ENCODE measurements at places on chromosomes 12 and 14.

GRCh38 chr12:104683831-104684503, 227.2 kb downstream of the CHST11 start:
- no peak for DNase-seq

- DNase-seq: no peak
Measured at GRCh38 chr14:72793156-72793939, 100.6 kb downstream of the DPF3 start.

GRCh38 chr14:63952053-63952932, 99.5 kb downstream of the SYNE2 start:
- no peak for DNase-seq

DNA sequence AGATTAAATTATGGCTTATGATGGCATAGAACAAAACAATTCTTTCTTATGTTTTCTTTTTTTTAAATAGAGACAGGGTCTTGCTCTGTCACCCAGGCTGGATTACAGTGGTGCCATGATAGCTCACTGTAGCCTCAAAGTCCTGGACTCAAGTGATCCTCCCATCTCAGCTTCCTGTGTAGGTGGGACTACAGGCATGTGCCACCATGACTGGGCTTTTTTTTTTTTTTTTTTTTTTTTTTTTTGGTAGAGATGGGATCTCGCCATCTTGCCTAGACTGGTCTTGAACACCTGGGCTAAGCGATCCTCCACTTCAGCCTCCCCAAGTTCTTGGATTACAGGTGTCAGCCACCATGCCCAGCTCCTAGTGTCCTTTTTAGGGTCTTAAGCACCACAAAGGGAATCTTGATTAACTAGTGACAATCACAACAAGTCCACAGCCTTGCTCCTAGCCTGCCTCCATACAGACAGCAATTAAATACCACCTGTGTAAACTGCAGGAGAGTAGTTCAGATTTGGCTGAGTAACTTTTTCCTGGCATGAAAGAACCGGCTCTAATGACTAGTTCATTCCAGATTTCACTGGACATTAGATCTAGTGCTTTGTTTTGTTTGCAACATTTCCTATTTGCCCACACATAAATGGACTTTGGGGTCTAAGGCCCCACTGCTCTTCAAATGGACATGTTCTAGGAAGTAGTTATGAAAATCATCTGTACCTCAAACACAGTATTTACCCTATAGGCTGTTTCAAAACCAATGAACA, 61.6 kb downstream of the SH2B3 start:
- no peak for DNase-seq

DNA sequence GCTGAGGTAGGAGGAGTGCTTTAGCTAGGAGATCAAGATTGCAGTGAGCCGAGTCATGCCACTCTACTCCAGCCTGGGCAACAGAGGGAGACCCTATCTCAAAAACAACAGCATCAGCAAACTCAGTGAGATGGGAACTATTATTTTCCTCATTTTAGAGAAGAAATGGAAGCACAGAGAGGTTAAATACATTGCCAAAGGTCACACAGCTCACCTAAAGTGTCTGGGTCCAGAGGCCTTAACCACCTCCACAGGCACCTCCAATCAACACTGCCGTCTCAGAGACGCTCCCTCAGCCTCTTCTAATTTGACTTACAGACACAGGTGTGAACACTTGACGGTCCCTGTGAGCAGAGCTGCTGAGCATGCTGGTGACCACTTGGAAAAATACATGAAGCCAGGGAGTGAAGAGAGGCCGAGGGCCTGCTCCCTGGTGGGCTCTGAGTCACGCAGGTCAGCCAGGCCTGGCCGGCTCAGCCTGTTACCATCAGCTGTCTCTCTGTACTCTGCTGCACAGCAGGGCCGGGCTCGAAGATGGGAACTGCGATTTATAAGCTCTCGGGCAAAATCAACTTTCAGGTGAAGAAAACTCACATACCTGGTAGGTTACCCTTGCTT, 77.5 kb upstream of the RASSF3 start:
- no peak for DNase-seq

- no peak for DNase-seq
Measured at GRCh38 chr12:659090-659683, 4.1 kb downstream of the NINJ2 start.

GRCh38 chr12:50166799-50167048, 445 bp downstream of the CERS5 start:
- DNase-seq: no peak

- DNase-seq: no peak
Measured at GRCh38 chr14:44895716-44896115, 66.0 kb downstream of the KLHL28 start.

GRCh38 chr14:83170165-83170564, 1636.5 kb upstream of the SEL1L start:
- no peak for DNase-seq

DNA sequence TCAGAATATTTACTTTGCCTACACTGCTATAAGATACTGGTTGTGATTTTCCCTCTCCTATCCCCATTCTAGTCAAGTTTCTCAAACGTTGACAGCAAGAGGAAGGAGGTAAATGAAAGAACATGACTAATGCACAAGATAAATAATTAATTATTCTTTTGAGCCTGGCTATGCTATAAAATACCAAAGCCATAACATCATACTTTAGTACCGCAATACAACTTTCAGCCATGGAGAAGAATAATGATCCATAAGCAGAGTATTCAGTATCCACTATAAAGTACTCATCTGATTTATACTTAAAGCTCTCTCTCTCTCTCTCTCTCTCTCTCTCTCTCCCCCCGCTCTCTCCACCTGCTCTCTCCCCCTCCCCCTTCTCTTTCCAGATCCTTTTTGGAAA, 41.3 kb downstream of the TDG start:
- no peak for DNase-seq

GRCh38 chr14:24388474-24389179, 10.2 kb upstream of the NYNRIN start:
- no peak for DNase-seq

DNA sequence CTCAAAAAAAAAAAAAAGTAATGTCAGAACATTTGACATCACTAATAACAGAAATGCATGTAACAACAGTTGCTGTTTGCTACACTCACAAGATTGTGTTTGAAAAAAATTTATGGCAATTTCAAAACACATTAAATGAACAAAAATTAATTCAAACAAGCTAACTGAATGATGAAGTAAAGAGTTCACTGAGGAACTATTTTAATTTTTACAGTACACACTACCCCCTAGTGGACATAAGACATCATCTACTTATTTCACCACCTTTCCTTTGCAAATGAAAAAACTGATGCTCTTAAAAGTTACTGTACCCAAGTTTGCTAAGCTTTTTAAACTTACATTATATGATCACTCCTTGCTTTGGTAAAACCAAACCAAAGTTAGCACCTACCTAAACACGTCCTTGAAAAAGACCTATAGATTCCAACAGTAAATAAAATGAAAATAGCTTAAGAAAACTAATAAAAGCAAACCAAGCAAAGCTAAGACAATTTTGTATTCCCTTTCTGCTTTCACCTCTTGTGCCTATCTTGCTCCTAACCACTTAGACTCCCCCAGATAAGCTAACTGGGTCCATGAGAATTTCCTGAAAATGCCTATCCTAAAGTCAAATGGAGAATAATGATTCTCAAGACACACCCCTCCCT, 22.2 kb downstream of the UBE2N start:
- peak; percentile 23 for DNase-seq

DNA sequence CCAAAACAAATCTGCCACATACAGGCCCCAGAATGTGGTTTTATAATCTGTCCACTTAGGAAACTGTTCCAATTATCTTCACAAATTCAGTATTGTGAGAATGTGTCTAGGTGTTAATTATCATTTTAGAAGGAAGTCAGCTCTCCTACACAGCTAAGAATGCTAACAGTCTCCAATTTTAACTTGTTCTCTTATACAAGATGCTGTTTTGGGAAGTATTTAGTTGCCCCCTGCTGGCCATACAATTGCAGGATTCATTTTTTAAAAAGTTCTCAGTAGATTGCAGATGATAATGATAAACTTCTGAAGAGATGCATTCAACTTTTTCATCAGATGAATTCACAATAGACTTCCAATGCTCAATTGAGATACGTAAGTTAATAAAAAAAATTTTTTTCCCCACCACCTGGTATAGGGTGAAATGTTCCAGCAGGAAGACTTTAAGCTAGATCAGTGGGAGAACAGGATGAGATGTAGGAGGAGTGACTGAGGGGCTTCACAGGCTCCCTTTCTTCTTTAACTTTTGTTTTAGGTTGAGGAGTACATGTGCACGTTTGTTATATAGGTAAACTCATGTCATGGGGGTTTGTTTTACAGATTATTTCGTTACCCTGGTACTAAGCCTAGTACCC, 27.3 kb upstream of the OSBPL8 start:
- DNase-seq: no peak

DNA sequence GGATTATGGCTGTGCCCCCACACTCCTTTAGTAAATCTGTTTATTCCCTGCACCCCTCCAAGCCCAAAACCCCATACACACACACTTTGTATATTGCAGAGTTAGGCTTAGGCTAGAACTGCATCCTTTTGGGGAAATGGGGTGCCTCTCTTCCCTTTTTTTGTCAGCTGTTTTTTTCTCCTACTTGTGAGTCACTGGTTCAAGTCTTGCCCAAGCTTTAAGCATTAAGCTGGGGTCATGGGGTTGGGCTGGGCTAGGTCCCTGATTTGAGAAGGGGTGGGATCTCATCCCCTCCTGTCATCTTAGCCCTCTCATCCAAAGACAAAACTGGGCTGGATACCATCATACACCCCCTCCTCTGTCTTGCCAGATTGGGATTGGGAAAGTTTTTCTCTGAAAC, 1.6 kb downstream of the LRP1 start:
- no peak for DNase-seq

DNA sequence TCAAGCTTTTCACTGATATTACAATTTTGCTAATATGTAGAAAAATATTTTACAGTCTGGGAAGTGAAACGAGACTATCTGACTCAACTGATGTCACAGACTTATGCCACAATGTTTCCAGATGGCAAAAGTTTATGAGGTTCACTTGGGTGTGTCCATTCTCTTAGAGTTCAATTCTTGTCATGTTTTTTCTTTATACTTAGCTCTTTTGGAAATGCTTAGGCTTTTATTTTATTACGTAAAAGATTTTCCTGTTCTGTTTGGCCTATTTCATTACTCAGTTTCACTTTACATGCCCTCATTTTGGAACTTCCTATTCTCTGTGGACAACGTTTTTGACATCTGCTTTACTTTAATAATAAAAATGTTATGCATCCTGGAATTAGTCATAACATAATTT, 2.1 kb upstream of the PDZRN4 start:
- no peak for DNase-seq

DNA sequence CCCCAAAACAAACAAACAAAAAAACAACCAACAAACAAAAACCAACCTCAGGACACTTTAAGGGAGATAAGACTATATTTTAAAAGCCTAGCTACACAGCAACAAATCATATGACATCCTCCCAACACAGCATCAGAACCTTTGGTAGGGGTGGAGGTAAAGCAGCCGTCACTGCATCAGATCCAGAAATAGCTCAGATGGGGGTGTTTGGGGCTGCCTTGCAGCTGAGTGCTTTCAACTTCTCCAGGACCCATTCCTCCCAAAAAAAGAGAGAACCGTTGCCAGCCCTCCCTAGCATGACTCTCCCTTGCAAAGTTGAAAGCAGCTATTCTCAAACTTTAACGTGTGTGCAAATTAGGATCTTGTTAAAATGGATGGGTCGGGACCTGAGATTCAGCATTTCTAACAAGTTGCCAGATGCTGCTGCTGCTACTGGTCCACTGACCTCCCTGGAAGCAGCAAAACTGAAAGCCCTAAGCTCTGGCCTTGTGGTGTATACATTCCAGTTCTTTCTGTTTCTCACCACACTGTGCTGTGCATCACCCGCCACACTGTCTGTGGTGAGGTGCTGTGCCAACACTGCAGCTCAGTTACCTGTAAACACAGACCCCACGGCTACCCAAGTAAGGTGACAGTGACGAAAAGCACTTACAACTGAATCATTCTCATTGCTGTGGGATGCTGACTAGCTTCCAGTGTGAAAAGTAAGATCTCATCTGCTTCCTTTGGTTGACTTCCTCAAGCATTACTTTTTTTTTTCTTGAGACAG, 54.0 kb downstream of the SLC38A1 start:
- DNase-seq: no peak

DNA sequence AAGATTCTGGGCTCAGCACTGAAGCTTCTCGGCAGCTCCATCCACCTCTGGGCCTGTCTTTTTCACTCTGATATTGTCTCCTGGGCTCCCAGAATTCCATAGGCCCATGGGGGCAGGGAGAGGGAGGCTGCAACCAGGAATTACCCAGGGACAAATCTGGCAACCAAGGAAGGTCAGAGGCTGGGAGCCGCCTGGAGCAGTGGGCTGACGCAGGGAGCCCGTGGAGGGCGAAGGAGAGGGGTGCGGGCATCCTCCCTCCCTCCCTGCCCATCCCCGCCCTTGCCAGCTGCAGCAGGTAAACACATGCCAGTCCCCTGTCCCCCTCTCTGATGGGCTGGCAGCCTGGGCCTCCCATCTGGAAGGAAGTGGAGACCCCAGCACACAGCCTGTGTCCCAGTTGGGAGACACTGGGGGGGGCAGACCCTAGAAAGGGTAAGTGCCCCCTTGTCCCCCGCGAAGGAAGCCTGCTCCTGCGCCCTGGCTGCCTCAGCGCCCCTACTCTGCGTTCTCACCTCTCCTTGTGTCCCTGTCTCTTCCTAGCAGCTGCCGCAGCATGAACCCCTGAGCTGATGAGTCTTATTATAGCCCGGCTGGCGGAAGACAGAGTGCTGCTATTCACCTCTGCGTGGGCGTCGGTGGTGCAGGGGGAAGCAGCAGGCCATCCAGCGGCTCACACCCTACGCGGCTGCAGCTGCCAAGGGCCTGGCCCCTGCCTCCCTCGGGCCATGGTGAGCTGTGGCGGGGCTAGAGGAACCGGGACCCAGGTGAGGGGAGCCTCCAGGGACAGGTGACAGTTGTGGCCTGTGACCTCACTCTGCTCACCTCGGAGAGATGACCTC, 6.7 kb downstream of the LRTM2 start:
- DNase-seq: no peak

- no peak for DNase-seq
Measured at GRCh38 chr14:54854181-54854580, 48.4 kb downstream of the GCH1 start.

GRCh38 chr14:21106176-21106497, 5.3 kb downstream of the TMEM253 start:
- no peak for DNase-seq

- no peak for DNase-seq
Measured at GRCh38 chr14:96064866-96065265, 25.7 kb downstream of the C14orf132 start.

- DNase-seq: no peak
Measured at GRCh38 chr14:52307905-52308304, 6.2 kb upstream of the PTGER2 start.

DNA sequence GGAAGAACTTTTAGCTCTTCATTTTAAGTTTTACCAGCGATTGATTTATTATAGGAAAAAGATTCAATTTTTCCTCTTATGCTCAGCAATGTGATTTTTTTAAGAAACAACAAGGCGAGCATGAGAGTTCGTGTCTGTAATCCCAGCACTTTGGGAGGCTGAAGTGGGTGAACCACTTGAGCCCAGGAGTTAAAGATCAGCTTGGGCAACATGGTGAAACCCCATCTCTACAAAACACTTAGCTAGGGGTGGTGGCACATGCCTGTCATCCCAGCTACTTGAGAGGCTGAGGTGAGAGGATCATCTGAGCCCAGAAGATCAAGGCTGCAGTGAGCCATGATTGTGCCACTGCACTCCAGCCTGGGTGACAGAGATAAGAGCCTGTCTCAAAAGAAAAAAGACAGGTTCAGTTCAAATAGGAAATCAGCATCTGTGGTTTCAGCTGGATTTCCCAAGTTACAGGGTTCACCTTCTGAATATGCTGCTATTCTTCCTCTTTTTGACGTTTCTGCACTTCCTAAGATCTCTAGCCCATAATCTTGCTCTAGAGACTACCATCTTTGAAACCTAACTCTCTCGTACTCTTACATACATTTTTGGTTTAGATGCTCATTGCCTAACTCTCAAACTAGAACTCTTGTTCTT, 274.7 kb downstream of the SEC23A start:
- DNase-seq: no peak

All from NCI-H1436 treated with DMSO at 0.1 percent for 48 hours (cell line).